ENCODE measurements at places on chromosomes 7 and 10.
A peak's percentile ranks its signal among the peaks of the same experiment; 100 is the strongest.

- peak; percentile 79 for DNase-seq
Measured at GRCh38 chr7:84663224-84663623, 468.6 kb upstream of the SEMA3A start.

DNA sequence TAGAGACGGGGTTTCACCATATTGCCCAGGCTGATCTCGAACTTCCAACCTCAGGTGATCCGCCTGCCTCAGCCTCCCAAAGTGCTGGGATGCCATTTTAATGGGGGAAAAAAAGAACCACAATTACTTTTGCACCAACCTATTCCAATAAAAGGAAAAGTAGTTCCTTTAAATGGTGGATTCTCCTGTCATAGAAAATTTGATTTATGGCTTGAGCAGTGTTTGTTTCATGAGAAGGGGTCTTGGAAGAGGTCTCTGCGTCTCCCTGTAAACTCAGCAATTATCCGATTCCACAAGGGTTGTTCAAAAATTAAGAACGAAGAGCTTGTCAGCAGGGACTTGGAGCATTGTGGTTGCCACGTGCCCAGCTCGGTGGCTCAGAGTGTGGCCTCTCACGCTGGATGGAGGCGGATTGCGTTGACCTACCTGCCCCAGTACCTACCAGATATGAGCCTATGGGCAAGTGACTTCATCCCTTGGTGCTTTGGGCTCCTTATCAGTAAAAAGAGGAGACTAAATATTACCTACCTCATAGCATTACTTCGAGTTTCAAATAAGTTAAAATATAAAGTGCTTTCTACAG lies 2.8 kb upstream of the TRIP6 start:
- no peak for DNase-seq

GRCh38 chr7:33873518-33873917 lies 31.8 kb upstream of the BMPER start:
- DNase-seq, result no peak

DNA sequence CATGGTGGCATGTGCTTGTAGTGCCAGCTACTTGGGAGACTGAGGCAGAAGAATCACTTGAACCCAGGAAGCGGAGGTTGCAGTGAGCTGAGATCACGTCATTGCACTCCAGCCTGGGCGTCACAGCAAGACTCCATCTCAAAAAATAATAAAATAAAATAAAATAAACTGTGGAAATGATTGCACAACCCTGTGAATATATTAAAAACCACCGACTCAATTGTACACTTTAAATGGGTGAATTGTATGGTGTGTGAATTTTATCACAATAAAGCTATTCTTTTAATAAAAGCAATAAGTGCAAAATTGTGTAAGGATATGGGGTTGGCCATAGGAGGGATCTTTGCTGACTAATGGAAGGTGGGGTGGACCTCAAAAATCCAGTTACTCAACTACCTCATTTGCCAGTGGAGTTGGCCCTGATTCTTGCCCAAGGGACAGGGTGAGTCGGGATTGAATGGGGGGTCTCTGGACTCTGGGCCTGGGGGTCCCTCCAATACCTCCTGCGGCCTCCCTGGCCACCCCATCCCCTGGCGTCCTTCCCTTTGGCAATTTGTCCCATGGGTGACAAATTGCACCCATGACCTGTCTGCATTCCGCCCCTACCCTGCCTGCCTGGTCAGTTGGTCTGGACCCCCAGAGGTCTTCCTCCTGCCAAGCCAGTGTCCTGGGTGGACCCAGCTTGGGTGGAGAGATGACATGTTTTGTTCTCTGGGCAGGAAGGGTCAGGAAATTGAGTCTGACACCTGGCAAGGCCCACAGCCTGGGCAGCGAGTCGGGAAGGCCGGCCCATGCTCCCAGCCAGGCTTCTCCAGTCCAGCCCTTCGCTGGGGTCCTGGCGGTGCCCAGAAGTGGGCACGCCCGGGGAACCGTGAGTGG lies 61.7 kb upstream of the ELN start:
- no peak for DNase-seq

DNA sequence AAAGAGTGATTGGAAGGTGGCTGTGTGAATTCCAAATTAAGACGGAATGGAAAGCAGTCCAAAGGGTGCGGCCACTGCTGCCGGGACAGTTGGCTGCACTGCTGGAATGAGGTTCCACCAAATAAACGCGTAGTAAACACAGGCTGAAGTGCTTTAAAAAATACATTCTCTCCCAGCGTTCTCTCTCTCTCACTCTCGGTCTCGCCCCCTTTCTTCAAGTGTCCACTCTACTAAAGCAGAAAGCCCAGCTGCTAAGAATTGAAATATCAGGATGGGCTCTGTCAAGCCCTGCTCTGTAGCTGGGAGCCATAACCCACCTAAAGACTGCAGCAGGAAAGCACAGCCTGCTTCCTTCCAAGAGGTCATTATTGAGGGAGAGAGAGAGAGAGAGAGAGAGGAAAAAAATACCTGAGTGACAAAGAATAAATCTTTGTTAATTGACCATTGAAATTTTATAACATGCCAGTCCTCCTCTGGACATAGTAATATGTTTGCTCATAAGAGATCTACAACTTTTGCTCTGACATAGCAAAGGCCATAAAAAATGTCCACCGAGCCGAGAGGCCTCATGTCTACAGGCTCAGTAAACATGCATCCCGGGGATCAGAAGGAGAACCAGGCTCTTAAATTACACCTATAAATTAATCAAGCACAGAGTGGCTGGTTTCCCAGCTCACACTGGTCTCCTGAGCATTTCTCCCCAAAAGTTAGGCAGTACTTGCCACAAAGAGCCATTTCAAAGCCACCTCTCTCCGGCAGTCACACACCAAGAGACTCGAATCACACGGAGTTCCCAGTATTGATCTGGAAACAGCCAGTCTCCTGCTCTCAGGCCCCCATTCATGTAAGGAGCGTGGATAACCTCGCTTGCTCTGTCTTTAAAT lies 72.8 kb downstream of the FGFR2 start:
- DNase-seq, result no peak

DNA sequence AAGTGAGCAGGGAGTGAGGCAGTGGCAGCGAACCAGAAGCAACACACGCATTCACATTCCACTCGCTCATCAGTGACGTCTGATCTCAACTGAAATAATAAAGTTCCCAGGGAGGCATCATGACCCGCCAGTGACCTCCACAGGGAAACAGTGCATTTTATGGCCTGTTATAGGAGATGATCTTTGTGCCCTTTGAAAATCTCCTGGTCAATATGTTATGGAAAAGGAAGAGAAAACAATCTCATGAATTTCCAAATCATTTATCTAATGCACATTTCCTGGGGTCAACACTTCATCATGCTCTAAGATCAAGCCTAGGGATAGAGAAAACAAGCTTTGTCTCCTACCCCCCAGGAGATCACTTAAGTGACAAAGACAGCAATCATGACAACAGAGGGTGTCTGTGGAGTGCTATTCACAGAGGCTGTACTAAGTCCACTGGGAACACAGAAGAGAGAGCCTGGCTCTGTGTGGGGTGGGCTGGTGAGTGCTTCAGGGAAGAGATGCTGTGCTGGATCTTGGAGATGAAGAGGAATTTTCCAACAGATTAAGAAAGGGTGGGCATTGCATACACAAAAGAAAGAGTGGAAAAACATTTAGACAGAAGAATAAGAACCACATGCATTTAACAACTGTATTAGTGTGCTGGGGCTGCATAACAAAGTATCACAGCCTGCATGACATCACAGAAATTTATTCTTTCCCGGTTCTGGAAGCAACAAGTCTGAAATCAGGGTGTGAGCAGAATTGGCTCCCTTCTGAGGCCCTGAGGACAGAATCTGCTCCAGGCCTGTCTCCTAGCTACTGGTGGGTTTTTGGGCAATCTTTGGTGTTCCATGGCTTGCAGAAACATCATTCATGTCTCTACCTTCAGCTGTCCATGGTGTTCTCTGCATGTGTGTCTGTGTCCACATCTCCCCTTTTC lies 613.9 kb upstream of the IGFBP3 start:
- no peak for DNase-seq

- no peak for DNase-seq
Measured at GRCh38 chr7:46755120-46756034, 826.5 kb downstream of the TNS3 start.

- DNase-seq, result no peak
Measured at GRCh38 chr7:151914051-151914450, 37.1 kb upstream of the PRKAG2 start.

GRCh38 chr7:907158-907980 lies 31.0 kb downstream of the GET4 start:
- DNase-seq, result peak; percentile 4

- no peak for DNase-seq
Measured at GRCh38 chr10:43806831-43807640, 158.4 kb upstream of the ZNF32 start.

DNA sequence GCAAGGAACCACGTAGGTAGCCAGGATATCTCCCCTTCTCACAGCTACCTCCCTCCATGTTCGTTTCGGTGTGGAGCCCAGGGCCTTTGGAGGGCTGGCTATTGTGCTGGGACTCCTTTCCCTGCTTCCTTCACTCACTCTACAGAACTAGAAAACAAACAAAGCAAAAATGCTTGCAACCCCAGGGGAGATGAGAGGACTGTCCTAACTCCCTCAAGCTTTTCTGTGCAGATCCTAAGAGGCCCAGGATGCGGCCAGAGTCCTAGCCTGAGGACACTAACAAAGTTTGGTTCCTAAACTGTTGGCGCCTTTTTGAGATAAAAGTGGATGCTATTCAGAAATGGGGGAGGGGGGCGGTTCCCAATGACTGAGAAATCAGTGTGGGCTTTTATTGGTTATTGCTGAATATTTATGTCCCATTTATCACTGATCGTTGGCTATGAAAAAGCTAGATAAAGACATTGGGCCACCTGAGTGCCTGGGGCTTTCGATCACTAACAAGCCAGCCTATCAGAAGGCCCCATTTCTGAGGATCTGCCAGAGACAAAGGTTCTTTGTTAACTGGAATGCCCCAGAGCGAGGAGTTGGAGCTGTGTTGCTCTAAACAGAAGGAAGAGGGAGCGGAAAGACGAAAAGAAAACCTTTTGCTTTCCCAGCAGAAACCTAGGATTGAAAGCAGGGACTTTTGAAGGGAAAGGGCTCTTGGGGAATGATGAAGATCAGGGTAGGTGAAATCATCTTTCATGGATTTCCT lies 95.2 kb upstream of the EGR2 start:
- DNase-seq, result no peak

- DNase-seq, result no peak
Measured at GRCh38 chr10:11934262-11934661, 108.3 kb downstream of the UPF2 start.

GRCh38 chr10:128025437-128025836 lies 100.8 kb downstream of the MKI67 start:
- no peak for DNase-seq

GRCh38 chr10:108574233-108574632 lies 1349.1 kb downstream of the XPNPEP1 start:
- DNase-seq, result no peak

DNA sequence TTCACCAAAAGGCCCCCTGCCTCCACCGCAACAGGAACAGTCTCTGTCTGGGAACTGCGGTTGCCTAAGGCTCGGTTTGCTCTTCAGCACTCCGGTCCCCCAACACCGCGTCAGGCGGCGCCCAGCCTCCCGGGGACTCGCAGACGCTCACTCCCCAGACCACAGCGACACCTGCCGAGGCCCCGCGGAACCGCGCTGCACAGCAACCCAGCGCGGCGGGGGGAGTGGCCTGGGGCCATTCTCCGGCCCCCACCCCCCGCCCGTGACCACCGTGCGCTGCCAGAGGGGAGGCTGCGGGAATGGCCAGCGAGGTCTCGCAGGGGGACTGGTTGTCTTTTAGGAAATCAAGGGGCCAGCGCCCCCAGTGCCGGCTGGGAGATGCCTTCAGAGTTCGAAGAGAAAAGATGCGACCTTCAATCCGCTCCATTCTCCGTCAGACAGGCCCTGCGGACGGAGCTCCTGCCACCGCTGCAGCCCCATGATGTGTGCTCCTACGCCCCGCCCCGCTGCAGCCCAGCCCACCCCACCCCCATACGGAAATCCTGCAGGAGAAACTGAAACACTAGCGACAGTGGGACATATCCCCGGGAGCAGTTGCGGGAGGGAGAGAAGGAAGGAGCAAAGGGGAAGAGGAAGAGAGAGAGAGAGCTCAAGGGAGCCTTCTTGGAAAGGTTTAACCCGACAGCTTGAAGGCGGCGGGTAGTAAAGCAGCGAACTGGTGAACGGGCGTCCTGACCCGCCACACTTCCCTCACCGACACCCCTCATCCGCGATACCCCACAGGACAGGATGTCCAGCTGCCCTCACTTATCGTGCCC lies 137.4 kb upstream of the CDCA7L start:
- DNase-seq, result peak; percentile 83

DNA sequence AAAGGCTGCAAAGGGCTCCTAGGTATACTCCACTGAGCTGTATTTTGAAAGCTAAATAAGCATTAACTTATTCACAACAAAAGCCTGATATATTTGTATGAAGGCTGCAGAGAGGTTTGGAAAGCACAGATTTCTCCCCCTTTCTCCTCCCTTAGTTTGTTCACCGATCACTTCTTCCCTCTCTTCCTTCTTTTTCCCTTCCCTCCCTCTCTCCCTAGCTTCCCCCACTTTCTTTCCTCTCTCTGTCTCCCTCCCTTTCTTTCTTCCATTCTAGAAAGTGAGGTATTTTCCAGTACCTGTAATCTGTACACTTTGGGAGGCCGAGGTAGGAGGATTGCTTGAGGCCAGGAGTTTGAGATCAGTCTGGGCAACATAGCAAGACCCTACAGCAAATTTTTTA lies 62.1 kb downstream of the HHEX start:
- DNase-seq, result no peak

DNA sequence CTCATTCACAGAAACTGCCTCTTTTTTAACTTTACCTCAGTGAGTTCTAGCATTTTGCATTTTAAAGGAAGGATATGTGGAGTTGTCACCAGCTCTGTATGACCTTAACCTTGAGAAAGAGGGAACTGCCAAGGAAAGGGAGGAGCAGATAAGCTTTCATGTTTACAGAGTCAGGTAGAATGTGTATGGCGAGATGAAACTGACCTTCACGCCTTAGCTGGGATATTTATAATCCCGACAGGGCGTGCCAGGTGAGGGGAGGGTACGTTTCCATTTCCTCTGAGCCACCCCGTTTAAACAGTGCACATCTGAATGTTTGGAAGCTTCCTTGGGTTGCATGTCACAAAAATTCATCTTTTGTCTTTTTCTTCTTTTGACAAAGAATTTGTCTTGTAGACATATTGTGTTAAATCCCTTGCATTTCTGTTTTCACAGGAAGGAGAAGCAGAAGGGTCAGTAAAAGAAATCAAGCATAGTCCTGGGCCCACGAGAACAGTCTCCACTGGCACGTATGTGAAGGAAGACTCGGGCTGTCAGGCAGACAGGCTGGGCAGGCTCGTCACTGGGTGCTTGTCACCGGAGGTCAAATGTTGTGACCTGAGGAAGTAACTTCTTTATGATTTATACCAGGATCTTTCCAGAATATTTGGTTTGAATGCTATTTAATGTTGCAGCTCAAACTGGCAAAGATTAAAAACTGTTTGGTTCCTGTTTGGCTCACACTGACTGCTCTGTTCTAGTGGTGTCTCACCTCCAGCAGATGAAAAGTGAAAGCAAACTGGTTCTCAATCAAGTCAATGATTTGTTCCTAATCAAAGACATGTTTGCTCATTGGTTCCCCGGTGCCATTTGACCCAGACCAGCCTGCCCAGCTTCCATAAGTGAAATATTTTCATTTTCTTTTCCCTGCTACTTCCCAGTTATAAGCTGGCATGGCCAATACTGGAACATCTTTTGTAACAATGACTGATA lies 16.2 kb downstream of the OPTN start:
- peak; percentile 46 for DNase-seq

GRCh38 chr7:12092499-12093130 lies 118.5 kb upstream of the TMEM106B start:
- DNase-seq, result peak; percentile 38

Measured in OCI-M1 (cell line).